ENCODE measurements at places on chromosomes 1 and 21. TPM values are rescaled to one million over a fixed set of nuclear protein-coding genes. Genes with fewer than 3 reads are reported as not detected.

Gene GNG4
- total RNA-seq = 7.7 TPM

- no peak for DNase-seq
Observed at GRCh38 chr1:91374086-91374485, 30.6 kb downstream of the HFM1 start.

Gene CDC73
- 45.3 TPM for total RNA-seq

Gene KCTD3
- total RNA-seq = 42.2 TPM

DNA sequence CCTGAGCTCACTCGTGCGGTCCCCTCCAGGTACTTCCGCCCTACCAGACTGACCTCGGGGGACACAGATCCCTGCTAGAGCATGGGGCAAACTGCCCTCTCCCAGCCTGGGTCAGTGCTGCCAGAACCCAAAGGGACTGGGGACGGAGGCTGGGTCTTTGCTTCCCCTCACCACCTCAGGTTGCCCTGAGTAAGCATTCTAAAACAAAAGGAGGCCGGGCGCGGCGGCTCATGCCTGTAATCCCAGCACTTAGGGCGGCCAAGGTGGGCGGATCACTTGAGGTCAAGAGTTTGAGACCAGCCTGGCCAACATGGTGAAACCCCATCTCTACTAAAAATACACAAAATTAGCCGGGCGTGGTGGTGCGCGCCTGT lies 108.4 kb downstream of the SPSB1 start:
- DNase-seq = no peak

DNA sequence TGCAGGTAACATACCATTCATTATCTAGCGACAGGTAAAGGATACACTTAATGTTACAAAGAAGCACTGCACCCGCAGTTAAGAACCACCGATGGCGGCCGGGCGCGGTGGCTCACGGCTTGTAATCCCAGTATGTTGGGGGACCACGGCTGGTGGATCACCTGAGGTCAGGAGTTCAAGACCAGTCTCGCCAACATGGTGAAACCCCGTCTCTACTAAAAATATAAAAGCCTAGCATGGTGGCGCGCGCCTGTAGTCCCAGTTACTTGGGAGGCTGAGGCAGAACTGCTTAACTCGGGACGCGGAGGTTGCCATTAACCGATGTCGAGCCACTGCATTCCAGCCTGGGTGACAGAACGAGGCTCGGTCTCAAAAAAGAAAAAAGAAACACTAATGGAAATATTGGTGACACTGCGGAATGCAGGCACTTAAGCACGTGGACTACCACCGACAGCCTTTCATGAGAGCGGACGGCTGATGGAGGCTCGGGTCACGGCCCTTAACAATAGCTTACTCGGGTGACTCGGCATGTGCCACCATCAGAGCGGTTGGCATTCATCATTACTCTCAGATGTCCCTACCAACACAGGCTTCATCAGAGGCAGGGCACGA lies 542 bp downstream of the GAS5 start:
- DNase-seq = peak; percentile 53

DNA sequence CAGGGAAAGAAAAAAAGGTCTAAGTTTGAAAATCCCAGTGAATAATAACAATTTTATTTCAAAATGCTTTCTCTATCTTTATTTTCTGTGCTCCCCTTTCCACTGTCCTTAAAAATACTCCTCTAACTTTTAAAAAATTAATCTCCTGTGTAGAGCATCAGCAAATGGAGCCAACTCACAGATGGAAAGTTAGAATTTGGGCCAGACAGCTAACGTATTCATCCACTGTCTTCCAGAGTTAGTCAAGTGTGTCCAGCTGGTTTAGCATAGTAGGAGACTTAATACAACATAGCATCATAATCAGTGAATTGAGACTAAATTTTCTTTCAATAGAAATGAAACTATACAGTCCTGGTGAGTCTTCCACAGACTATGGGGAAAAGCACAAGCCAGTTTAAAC lies 419.0 kb upstream of the LRRC7 start:
- DNase-seq = no peak

Gene C1orf141
- not detected for total RNA-seq

DNA sequence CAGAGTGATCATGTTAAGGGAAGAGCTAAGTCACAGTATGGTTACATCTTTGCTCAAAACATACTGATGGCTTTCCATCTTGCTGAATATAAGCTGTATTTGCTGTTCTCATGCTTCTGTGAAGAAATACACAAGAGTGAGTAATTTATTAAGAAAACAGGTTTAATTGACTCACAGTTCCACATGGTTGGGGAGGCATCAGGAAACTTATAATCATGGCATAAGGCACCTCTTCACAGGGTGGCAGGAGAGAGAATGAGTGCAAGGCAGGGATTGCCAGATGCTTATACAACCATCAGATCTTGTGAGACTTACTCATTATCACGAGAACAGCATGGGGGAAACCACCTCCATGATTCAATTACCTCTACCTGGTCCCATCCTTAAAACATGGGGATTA lies 24.4 kb upstream of the RGS5 start:
- DNase-seq = no peak

DNA sequence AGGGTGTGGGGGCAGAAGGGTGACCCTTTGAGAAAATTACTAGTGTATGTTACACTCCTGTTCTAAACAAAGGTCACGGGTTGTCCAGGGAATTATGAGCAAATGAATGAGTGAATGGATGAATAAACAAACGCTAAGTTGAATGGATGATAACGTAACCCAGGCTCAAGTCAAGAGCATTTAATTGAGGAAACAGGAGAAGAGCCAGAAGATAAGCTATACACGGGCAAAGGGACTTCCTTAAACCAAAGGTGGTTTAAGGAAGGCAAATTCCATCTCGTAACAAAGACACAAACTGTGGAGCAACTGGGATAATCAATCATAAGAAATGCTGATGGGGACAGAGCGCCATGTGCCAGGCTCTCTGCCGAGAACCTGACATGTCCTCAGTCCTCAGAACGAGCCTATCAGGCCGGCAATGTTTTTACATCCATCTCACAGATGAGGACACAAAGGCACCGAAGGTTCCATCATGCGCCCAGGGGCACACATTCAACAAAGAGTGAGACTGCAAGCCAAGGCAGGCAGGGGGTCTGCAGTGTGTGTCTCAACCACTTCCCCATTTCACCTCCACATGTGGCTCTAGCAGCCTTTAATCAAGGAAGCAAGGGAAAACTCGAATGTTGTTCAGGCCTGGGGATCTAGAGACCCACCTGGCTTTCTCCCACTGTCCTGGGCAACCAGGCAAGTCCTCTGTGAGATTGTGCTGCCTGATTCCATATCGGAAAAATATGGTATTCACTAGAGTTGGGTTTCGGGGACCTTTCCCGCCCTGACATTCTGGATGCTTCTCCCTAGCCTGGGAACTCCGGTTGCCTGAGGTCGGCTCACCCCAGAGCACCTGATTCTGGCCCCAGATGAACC lies 126.8 kb upstream of the EDN2 start:
- DNase-seq = no peak

DNA sequence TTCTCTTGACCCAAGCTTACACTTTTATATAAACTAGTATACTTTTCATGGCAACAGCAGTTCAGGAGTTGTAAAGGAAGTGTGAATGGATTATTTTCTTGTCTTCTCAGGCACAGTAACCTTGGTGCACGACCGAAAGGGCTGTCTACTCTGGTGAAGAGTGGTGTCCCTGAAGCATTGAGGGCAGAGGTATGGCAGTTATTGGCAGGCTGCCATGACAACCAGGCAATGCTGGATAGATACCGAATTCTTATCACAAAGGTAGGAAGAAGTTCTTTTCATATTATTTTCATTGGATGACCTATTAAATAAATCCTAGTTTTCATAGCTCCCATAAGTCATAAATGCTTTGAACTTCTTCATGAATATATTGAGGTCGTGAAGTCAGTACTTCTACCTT lies 53.9 kb upstream of the GPR52 start:
- no peak for DNase-seq

DNA sequence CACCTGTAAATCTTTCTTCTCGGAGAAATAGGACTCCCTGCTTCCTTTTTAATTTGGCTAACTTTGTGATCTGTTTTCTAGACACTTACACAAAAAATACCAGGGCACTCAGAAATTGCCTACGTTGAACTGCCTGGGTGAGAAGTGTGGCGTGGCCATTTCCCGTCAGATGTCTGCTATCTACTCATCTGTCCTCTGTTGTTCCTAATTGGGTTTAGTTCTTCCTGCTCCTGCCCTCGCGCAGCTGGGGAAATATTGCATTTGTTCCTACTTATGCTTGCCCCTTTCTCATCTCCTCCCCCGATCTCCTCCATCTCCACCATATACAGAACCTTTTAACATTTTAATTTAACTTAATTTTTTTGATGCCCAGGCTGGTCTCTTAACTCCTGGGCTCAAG lies 55.1 kb downstream of the CD58 start:
- no peak for DNase-seq

- peak; percentile 48 for DNase-seq
Observed at GRCh38 chr1:1630965-1631781, 800 bp upstream of the MMP23B start.

DNA sequence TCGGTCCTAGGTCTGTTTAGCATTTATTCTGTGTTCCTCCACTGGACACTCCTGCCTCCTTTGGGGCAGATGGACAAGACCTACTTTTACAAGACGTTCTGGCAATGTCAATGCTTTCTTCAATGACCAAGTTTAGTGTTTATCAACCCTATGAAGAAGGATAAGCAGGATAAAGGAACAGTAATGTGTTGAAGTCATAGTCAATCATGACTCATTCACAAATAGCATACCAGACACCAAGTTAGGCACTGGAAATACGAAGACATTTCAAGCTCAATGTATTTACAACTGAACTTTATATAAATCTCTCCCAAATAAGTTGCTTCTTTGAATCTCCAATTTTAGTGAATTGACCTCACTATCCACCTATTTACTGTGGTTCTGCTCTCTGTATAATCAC lies 4.8 kb upstream of the SLC35D1 start:
- no peak for DNase-seq

GRCh38 chr1:38046333-38046883 lies at the start of gene POU3F1:
TSS of gene POU3F1 (minus strand) at chr1:38046793. CDS start at chr1:38046743, 50 bp downstream.
- no peak for DNase-seq

- no peak for DNase-seq
Observed at GRCh38 chr1:1191734-1192133, 14.7 kb downstream of the TNFRSF18 start.

- DNase-seq = peak; percentile 84
Observed at GRCh38 chr1:37556712-37557196, at the start of gene DNALI1. TSS of gene DNALI1 (plus strand) at chr1:37556940. CDS start at chr1:37556995, 55 bp downstream.

DNA sequence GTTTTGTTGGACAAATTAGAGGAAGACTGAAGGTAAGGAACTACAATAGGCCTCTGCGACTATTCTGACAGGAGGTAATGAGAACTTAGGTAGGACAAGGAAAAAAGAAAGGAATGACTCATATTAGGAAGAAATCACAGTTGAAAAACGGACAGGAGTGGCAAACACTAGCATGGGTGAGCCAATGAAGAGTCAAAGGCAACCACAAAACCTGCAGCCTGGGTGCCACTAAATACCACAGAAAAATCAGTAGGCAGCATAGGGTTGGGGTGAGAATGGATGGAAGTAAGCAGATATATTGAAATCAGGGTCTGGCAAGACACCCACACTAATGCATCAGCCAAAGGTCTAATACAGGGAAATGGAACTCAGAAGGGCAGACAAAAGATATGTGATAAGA lies 10.0 kb downstream of the RBM34 start:
- DNase-seq = no peak
